ENCODE measurements at places on chromosomes 2 and 18.

DNA sequence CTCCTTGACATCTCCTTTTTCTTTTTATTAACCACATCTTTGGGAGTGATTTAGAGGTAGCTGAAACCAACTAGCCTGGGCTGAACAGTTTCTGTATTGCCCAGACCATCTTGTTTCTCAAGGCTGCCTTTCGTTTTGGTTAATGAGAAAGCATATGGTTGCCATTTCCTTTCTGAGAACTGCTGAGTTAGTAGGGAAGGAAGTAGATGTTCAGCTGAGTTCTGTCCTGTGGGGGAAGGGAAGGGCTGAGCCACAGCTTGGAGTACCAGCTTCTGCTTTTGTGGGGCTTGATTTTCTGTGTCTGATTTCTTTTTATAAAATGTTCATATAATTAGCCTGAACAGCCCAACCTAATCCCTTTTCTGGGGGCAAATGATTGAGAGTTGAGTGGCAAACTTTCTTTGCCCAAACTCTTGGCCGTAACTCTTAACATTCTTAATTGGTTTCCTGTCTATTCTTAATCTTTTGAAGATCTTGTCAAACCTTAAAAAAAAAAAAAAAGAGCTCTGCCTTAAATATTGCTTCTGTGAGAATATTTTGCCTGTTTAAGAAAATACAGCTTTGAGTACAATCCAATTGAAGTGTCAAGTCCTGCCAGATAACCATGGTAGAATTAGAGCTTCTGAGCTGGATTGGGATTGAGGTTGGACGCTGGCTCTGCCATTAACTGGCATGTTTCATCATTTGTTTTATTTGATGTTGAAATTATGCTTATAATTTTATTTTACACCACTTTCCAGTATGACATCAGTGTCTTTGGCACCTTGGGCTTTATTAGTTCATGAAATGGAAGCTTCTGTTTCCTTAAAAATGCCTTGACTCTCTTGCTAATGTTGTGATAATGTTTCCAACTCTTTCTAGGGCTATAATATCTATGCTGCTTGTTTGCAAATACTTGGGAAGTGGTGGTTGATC lies 1.9 kb upstream of the NABP1 start:
- DNase-seq = no peak

DNA sequence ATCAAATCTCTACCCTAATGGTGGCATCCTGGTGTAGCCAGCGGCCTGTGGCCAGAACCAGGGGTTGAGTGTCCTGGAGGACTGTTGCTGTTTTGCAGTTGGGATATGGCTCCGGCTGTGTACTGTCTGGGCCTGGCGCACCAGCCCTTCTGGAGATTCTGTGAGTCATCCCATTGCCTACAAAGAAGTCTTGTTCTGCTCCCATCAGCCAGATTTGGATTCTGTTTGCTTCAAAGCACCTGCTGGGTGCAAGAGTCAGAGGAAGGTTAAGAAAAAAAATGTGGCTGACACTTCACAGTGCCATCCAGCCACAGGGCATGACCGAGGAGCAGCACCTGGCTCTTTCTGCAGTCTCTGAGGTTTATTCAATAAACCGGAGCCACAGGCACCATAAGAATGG lies 41.0 kb upstream of the ASAP2 start:
- DNase-seq = no peak

- no peak for DNase-seq
Observed at GRCh38 chr2:725468-725867, 48.3 kb upstream of the TMEM18 start.

- DNase-seq = no peak
Observed at GRCh38 chr2:102826904-102827303, 65.1 kb downstream of the TMEM182 start.

DNA sequence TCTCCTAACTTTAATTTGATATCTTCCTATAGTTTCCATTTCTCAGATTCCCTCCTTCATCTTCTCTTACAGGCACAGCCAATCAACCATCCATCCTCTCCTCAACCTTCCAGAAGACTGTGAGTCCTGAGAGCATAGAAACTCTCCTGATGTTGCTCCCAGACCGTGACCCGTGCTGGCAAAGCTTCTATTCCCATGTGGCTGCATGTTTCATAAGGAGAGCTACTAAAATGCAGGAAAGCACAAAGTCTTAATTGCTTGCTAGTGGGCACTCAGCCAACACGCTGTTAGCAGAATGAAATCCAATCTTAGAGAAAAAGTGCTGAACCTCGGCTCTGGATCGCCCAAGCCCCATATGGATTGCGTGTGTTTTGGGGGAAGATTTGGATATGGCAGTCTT lies 1244.7 kb upstream of the ZEB2 start:
- no peak for DNase-seq

DNA sequence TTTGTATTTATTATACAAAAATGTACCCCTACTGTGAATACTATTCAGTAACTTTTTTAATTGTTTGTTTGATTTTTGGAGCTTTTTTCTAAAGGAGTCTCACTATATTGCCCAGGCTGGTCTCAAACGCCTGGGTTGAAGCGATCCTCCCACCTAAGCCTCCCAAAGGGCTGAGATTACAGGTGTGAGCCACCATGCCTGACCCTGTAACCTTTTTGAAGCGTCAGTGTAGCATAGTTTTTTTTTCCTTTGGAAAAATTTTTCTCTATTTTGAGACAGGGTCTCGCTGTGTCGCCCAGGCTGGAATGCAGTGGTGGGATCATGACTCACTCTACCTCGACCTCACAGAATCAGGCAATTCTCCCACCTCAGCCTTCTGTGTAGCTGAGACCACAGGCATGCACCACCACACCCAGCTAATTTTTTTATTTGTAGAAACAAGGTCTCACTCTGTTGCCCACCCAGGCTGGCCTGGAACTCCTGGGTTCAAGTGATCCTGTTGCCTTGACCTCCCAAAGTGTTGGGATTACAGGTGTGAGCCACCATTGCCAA lies 2.0 kb downstream of the GMCL1 start:
- no peak for DNase-seq

GRCh38 chr2:41837610-41838009 lies 210.2 kb upstream of the PKDCC start:
- DNase-seq = no peak

DNA sequence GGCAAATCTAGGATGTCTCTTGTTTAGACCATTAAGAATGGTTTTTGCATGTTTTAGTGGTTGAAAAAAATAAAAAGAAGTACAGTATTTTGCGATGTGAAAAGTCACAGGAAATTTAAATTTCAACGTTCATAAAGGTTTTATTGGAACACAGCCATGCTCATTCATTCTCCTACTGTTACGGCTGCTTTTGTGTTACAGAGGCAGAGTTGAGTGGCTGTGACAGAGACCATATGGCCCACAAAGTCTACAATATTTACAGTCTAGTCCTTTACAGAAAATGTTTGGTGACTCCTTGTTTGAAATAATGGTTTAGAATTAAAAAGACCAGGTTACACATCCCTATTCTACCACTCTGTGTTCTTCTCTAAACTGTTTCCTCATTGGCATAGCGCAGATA lies 48.1 kb downstream of the MYOM1 start:
- no peak for DNase-seq

GRCh38 chr2:101698844-101699754 lies 1.6 kb downstream of the MAP4K4 start:
- DNase-seq = no peak

DNA sequence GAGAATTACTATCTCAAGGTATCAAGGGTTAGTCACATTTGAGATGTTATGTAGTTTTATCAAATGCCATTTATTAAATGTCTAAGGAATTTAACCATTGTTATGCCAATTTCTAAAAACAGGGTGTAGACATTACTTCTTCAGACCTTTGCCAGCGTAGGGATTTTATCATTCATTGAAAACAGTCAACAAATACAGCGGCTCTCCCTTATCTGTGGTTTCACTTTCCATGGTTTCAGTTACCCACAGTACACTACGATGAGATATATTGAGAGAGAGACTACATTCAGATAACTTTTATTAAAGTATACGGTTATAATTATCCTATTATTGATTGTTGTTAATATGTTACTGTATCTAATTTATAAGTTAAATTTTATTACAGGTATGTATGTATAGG lies 234.7 kb downstream of the TMX3 start:
- no peak for DNase-seq

DNA sequence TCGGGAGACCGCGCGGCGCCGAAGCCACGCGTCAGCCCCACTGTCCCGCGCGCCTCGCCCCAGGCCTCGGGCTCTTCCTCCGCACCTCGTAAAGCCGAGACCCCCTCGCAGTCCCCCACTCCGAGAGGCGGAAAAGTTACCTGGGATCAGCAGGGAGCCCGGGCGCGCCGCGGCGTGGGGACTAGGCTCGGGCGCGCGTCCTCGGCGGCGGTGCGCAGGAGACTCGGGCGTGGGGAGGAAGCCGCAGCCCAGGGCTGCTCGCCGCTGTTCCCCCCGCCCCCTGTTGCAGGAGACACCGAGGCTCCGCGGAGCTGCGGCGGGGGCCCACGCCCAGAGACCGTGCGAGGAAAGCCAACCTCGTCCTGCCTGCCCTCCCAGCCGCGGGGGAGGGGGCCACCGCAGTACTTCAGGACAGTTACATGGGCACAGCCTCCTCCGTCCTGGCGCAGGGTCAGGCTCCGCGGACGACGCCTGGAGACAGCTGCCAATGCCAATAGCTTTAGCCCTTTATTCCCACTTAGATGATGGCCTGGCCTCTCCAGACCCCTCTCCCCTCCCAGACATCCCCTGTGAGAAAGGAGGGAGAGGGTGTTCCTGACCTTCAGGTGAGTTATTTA lies at the start of gene EPB41L3:
Gene EPB41L3 (minus strand): TSS at position 225 of the 617 bp plus-strand sequence. CDS start 54,814 bp downstream, outside the sequence.
- no peak for DNase-seq

- DNase-seq = no peak
Observed at GRCh38 chr2:207041786-207042554, 102.7 kb downstream of the CPO start.

DNA sequence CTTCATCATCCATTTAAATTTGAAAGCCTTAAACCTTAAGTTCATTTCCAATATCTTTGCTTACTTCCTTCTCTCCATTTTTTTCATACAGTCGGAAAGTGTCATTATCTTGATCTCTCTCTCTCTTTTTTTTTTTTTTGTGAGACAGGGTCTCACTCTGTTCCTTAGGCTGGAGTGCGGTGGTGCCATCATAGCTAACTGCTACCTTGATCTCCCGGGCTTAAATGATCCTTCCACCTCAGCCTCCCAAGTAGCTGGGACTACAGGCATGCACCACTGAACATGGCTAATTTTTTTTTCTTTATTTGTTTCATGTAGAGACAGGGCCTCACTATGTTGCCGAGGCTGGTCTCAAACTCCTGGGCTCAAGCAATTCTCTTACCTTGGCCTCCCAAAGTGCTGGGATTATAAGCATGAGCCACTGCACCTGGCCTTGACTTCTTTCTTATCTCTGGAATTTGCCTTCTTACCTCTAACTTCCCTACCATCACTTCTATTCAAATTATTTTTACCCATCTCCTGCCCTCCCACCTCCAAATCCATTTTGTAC lies 222.2 kb downstream of the MYCN start:
- no peak for DNase-seq

DNA sequence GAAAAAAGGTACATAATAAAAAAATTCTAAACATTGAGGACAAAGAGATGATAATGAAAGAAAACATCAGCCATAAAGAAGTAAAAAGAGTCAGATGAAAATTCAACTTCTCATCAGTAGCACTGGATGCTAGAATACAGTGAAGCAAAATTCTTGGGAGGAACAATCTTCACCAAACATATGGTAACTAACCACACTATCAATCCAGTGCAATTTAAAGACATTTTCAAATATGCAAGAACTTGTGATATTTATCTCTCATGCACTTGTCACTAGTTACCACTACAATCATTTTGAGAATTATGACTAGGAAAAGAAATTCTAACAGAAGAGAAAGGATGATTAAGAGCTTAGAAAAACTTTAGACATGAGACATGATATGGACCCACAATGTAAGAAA lies 127.4 kb downstream of the RTTN start:
- no peak for DNase-seq

GRCh38 chr2:238061315-238062202 lies 758 bp downstream of the SCLY start:
- DNase-seq = no peak

- no peak for DNase-seq
Observed at GRCh38 chr2:134122610-134123009, 131.3 kb upstream of the MGAT5 start.

DNA sequence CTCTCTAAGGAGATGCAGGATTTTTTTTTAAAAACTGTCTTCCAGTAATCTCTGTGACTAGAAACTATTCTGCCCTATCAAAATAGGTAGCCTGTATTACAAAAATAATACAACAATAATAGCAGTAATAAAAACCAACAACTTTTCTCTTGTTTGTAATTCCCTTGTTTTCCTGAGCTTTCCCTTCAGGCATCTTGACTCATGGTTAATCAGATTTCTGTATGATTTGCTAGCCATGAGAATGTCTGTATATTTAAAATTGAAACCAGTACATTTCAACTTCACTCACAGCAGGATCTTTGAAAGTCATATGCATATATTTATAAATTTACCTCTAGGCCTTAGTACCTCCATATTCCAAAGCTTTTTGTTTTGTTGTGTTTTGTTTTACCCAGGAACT lies 38.2 kb downstream of the SLC4A10 start:
- DNase-seq = no peak

DNA sequence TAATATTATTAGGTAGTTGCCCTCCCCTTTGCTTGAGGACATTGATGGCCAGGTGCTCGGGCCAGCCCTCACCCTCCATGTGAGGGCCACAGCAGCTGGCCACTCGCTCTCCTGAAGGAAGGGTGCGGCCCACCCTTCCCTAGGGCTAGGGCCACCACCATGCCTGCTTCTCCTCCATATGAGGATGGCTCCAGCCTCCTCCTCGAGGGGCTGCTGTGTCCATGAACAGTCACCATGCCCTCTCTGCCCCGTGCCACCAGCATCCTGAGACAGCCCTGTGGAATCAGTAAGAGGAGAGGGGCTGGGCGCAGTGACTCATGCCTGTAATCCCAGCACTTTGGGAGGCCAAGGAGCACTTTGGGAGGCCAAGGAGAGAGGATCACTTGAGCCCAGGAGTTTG lies 2.4 kb downstream of the GPR17 start:
- no peak for DNase-seq

DNA sequence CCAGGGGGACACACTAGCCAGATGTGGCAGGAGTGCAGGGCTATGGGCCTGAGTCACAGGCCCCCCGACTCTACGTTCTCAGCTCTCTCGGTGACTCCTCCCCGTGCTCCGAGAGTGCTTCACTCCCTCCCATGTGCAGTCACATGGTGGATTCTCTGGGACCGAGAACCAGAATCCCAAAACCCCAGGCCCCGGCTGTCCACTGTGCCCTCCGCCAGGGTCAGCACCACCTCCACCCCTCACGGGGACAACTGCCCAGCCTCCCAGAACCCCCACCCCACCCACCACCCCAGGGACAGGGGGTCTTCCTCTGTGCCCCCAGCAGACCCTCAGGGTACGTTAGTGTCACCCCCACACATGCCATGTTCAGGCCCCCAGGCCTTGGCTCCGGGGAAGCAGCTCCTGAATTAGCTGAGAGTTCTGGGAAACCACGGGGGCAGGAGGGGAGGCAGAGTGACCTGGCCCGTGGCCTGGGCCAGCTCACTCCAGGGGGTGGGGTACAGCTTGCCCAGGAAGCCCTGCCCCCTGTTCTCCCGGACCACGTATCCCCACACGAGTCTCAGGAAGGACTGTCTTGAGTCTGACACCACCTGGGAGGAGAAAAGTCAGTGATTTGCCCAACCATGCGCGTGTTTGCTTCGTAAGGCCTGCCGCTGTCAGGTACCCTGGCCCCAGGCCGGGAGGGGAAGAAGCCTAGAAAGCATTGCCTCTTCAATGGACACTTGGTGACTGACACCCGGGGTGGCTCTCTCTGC lies 4.4 kb downstream of the RAMP1 start:
- DNase-seq = no peak
